ENCODE measurements at places on chromosomes 6 and 20.

- no peak for DNase-seq
These were observed 23.7 kb upstream of the SIRT5 start for GRCh38 chr6:13550656-13551055.

- no peak for DNase-seq
These were observed 51.0 kb downstream of the CSE1L start for GRCh38 chr20:49097159-49097558.

GRCh38 chr20:44952731-44953130 is 7.5 kb downstream of the TOMM34 start:
- no peak for DNase-seq

DNA sequence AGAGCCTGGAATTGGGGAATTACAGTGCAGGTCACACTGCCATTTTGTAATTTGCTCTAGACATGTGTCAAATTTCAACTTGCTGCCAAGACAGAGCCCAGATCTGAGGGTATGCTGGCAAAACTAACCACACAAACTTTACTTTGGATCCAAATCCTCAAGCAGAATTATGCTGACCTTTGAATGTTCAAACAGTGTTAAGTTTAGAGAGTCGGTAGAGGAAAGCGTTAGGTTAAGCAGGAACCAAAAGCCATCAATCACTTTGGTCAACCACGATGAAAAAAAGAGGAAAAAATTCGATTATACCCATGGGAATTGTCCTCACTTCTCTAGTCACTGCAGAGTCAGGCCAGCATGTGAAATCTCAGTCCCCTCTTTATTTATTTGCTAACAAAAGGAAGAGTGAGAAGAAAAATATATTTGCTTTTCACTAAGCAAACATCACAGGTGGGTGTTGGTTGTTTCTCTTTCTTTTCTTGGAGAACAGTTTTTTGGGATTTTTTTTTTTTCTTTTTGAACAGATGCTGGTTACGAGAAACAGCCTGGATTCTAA is 105.1 kb upstream of the ADGRF1 start:
- no peak for DNase-seq

GRCh38 chr6:2124260-2124709 is 121.1 kb downstream of the GMDS start:
- DNase-seq: no peak

DNA sequence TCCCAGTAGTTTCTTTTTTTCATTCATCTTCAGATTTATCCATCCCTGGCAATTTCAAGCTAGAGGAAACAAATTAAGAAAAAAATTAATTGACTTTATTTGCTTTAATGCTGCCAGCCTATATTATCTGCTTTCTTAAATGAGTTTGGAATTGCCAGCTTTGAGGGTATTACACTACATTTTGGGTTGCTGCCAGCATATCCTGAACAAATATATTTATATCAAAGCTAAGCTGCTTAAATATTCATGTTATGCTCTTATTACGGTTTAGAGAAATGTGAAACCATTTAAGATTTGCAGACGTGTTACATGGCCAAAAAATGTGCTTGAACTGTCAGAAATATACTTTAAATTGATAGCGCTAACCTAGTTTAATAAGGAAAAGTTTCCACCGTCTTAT is 59.7 kb downstream of the GRIK2 start:
- no peak for DNase-seq

DNA sequence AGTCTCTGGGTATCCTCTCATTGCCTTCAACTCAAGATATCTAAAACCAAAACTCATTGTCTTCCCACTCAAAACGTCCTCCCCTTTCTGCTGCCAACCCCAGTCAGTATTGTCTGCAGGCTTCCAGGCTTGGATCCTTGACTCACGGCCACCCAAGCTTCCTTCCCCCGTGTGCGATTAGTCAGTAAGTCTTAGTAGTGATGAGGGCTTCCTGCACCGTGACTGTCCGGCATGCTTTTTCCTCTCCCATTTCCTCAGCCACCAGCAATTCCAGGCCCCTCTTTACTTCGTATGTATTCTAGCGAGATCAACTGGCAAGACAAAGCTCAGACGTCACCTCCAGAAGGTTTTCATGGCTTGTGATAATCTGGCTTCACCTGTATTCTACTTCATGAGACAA is 88.6 kb upstream of the DUSP22 start:
- DNase-seq: no peak

- no peak for DNase-seq
These were observed 11.1 kb downstream of the COL11A2 start for GRCh38 chr6:33181141-33181540.

- DNase-seq: no peak
These were observed 1.9 kb downstream of the TNFAIP3 start for GRCh38 chr6:137868721-137869548.

GRCh38 chr6:127768745-127769144 is 132.1 kb downstream of the THEMIS start:
- no peak for DNase-seq

- no peak for DNase-seq
These were observed 24.6 kb downstream of the DSTN start for GRCh38 chr20:17594443-17594842.

DNA sequence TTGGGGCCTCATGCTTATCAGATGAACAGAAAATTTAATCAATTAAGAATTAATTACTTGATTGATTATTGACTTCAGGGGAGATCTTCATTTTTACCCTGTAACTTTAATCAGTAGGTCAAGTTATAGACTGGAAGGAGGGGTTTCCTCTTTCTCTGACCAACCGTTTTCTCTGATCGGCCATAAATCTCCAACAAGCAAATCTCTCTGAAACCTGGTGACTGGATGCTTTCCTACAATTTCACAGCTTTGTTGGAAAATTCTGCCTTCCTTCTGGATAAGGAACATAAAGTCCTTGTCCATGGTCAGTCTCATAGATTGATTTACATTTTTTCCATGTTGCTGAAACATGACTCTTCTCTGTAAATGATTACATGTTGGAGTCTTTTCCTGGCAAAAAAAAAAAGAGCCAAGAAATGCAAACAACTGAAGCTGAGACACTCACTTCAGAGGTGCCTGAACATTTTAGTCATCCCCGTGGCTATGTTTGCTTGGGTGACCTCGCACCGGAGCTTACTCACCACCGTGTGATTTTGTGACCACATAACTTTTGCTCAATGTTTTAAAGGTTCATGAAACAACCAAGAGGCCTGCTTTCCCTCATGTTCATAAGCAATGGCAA is 31.0 kb downstream of the IRF4 start:
- DNase-seq: peak; percentile 66

DNA sequence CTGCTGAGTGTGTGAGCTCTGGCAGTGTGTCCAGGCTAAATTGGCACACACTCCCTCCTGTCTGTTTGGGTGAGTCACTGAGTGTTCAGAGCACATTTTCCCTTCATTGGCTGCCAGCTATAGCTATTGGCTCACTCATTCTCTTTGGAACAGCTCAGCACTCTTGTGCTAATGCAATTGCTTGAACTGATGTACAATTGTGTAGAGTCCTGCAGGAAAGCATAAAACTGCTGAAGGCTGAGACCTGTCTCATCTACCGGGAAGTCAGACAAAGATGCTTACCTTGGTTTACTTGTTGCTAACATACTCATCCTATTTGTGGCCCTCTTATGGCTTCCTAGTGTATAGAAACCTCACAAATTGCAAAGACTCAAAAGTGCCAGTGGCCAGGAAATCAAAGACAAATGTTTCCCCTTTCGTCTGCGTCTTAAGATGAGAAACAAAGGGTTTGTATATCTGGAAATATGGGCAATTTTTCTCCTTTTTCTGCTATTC is 351.0 kb downstream of the BCKDHB start:
- no peak for DNase-seq

GRCh38 chr6:42025845-42026243 is 24.5 kb upstream of the TAF8 start:
- DNase-seq: no peak

Data from activated naive CD4-positive, alpha-beta T cell treated with anti-CD3 and anti-CD28 coated beads, Interleukin-2, amount 50 U/mL, for 72 hours (primary cell).